ENCODE measurements at places on chromosomes 1 and 21. TPM values are rescaled to one million over a fixed set of nuclear protein-coding genes. Genes with fewer than 3 reads are reported as not detected.

The HPDL gene
- total RNA-seq, result 0.66 TPM

- peak; percentile 94 for DNase-seq
Observed at GRCh38 chr1:180154325-180155181, at the start of gene QSOX1. Gene QSOX1, plus strand, starts transcription at chr1:180154869. Its CDS starts 39 bp downstream, at chr1:180154908.

DNA sequence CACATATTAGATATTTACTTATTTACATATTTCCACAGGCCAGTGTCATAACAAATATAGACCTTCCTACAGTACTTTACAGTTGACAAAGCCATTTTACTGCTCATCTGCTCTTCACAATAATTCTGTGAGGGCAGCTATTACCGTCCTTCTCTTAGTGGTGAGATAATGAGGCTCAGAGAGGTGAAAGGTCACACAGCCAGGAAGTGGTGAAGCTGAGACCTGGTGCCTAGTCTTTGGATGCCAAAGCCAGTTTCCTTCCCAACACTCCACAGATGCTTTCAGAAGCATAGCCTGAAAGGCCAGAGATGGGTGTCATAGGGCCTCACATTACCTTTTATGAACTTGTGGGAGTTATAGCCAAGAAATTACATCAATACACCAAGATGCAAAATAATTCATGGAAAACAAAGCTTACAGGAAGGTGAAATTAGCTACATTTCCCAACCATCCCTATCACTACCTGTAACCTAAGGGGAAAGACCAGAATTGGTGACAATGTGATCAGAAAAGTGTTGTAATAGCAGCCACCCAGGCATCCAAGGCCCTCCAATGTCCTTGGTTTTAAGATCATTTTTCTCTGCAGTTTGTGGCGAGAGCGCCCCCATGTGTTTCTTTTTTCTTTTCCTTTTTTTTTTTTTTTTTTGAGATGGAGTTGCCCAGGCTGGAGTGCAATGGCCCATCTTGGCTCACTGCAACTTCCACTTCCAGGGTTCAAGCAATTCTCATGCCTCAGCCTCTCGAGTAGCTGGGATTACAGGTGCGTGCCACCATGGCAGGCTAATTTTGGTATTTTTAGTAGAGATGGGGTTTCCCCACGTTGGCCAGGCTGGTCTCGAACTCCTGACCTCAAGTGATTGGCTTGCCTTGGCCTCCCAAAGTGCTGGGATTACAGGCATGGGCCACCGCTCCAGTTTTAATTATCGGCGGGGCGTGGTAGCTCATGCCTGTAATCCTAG is 26.5 kb upstream of the RPL11 start:
- peak; percentile 67 for DNase-seq

DNA sequence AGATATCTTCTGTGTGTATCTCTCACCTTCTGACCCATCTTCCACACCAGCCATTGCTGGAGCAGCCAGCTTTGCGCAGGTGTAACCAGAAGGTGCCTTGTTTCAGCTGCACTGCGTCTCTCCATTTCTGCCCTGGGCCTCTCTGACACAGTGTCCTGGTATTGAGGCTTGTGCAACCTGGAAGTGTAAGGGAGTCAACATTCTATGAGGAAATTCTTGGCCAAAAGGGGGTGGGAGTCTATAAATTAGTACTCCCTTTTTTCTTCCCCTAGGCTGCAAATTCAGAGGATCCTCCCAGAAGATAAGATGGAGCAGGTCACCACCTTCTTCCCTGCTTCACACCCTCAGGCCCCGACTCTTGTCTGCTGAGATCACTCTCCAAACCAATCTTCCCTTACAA is 109.1 kb downstream of the MRPS6 start:
- no peak for DNase-seq

GRCh38 chr1:150874455-150875196 is 1.8 kb downstream of the ARNT start:
- DNase-seq, result peak; percentile 32

The LCK gene
- total RNA-seq, result 10.3 TPM

The PPFIA4 gene
- 1.7 TPM for total RNA-seq

- no peak for DNase-seq
Observed at GRCh38 chr1:43340559-43340958, 2.9 kb downstream of the MPL start.

DNA sequence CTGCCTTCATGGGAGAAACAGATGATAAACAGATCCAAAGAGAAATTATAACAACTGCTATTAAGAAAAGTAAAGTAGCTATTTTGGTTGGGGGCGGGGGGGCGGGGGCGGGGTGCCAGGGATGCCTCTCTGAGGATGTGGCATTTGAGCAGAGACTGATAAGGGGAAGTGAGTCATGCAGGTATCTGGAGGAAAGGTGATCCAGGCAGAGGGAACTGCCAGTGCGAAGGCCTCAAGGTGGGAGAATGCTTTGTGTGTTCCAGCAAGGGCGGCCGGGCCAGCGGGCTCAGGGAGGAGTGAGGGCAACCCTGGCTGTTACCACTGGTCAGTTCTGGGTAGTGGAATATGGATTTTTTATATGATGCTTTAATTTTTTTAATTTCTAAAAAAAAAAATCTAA is 7.0 kb upstream of the TNFRSF1B start:
- peak; percentile 68 for DNase-seq

DNA sequence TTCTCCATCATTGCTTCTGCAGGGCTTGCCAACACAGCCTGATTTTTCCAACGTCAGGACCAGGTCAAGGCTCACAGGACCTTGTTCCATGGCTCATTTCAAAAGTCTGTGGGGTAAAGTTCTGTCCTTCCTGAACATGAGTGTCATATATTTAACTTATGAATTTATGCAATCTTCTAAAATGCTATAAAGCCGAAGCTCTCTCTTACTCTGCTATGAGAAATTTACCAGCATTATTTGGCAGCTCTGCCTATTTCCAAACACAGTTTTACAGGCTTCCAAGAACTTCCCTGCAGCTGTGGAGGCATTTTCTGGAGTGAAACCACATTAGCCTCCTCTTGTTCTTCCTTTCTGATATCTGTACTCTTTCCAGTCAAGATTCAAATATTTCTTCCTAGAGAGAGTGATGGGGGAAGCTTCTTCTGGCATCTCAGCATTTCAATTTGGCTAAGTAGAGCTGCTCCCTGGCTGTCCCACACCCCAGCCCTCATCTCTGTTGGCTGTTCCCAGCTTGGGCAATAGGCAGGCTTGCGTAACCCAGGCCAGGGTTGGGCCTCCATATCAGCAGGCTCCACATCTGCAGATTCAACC is 15.6 kb upstream of the HMGCS2 start:
- DNase-seq, result no peak

The SLC25A34 gene
- 1.5 TPM for total RNA-seq

The RPTN gene
- not detected for total RNA-seq

DNA sequence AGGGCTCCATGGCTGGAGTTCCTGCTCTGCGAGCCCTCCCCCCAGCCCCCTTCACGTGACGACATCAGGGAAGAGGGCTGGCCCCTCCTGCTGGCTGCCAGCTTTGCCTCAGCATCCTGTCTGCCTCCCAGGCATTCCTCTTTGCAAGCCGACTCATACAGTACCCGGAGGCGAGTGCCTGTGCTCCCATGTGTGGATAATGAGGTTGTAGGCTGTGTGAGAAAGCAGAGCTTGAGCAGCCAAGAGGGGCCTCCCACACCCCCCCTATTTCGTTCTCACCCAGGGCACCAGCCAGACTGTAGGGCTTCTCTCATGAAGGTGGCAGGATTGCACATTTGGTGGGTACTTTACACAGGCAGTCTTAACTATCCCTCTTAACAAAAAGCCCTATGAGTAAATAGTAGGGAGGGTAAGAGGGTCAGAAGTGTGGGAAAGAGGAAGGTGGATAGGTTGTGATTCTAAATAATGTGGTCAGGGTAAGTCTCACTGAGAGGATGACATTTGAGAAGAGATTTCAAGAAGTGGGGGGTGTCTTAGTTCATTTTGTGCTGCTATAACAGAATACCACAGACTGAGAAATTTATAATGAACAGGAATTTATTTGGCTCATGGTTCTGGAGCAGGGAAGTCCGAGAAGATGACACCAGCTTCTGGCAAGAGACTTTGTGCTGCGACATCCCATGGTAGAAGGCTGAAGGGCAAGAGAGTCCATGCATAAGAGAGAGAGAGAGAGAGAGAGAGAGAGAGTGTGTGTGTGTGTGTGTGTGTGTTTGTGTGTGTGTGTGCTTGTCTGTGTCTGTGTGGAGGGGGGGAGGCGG is 113.5 kb downstream of the OMA1 start:
- peak; percentile 96 for DNase-seq

The CLDN17 gene
- not detected for total RNA-seq

- peak; percentile 39 for DNase-seq
Observed at GRCh38 chr1:168469690-168470089, 74.1 kb downstream of the XCL2 start.

DNA sequence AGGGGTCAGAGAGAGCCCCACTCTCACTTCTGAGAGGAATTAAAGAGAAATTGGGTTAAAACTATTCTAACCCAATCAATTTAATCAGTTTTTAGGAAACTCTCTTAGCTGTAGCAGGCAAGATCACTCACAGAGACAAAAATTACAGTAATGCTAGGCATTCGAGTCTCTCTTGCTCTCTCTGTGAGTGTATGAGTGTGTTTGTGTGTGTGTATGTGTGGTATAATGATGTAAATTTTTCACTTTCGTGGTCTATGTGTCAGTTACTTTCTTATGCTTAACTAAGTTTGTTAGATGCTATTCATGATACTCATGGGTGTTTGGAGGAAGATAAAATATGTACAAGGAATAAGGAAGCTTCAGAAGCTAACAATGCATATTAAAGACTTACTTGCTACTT is 131.3 kb downstream of the FASLG start:
- no peak for DNase-seq

The C1orf115 gene
- 29.0 TPM for total RNA-seq

The NCF2 gene
- total RNA-seq, result 16.7 TPM

DNA sequence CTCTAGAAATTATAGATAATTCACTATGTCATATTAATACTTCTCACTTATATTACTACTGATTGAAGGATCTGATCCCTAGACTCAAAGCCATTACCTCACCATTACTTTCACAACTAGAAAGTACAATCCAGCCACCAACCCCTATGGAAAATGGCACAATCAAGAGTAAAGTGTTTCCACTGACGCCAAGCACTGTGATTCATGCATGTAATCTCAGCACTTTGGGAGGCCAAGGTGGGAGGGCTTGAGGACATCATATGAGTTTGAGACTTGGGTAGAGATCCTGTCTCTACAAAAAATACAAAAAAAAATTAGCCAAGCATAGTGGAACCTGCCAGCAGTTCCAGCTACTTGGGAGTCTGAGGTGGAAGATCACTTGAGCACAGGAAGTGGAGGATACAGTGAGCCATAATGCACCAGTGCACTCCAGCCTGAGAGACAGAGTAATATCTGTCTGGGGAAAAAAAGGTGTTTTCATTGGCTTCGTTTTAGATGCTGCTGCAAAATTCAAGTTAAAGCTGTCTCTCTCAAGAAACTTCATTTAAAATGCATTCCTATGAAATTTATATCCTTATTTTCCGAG is 126.5 kb downstream of the AKT3 start:
- DNase-seq, result no peak

The KISS1 gene
- total RNA-seq, result 0.50 TPM

The PCP4 gene
- total RNA-seq, result 26.9 TPM

DNA sequence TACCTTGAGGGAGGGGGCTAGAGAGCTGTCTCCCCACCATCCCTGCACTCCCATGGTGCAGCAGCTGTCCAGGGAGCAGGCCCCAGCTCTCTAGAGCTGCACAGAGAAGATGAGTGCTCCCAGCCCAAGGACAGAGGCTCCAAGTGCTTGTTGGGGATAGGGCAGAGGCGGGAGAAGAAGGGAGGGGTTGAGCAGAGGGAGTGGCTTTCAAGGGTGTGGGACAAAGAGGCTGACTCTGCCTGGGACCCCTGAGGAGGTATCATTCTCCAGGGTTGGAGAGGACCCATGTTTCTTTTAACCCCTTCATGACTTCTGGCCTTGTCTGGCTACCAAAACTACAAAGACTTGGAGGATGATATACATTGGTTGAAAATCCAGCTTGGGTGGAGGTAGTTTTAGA is 14.6 kb downstream of the FOXD2 start:
- no peak for DNase-seq

DNA sequence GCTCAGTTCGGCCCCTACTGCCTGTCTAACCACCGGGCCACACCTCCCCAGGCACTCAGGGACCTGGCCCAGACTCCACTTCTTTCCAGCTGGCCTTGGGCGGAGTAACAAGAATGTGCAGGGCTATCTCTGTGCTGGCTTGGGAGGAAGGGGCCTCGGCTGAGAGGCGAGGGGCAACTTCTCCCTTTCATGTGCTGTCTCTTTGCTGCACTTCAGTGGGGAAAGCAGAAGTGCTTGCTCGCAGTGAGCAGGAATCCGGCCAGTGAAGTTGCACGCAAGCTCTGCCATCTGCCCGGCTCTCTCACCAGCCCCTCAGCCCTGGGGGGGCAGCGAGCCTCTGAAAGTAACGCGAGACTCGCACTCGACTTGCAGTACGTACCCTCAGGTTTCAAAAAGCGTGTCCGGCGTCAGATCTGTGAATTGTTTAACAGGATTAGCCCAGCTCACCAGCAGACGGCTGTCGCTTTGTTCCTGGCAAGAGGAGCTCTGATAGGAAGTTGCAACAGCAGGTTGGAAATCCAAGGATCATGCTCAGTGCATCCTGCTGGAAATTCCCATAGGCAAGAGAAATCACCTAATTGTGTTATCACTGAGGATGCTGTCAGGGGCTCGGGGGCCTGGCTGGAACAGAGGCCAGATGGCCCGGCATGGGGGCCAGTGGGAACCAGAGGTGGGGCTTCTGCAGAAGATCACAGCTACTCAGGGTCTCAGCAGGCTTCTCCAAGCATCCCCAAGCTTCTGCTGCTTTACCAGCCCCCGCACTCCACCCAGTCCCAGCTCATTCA is 221.1 kb downstream of the NPHP4 start:
- DNase-seq, result no peak

The ARMH1 gene
- 3.9 TPM for total RNA-seq

- DNase-seq, result no peak
Observed at GRCh38 chr1:4975856-4976255, 321.4 kb downstream of the AJAP1 start.

DNA sequence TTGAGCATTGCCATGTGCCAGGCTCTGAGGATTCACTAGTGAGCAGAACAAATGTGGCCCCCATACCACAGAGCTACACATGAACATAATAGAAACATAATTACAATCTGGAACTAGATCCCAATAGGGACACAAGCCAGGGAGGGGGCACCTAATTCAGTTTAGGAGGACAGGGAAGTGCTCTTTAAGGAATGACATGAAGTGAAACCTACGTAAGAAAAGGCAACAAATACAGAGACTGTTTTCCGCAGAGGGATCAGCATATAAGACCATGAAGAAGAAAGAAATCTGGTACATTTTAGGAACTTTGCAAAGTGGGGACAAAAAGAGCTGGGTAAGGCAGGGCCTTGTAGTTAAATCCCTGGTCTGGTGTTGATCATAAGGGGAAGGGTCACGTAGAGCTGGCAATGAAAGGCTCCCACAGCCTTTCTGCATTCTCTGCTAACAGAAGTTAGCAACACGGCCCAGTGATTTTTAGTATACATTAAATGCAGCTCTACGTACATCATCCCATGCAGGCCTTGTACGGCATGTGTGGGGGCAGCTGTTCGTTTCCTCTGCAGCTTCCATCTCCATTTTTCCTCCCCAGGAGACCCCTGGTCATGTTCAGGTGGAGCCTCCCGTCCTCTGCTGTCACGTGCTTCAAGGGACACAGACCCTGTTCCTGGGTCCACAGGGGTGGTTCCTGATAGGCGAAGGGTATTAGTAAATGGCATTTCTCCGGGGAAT is 26.8 kb upstream of the SLC30A1 start:
- peak; percentile 40 for DNase-seq

GRCh38 chr1:220217383-220217988 is 54.8 kb downstream of the RAB3GAP2 start:
- DNase-seq, result no peak

GRCh38 chr21:36647279-36648093 is 51.4 kb upstream of the SIM2 start:
- DNase-seq, result no peak

All from kidney (tissue), 22 donors.